ENCODE measurements at places on chromosomes 6 and 20.

GRCh38 chr6:54710456-54710855 lies 136.1 kb upstream of the FAM83B start:
- DNase-seq = no peak

DNA sequence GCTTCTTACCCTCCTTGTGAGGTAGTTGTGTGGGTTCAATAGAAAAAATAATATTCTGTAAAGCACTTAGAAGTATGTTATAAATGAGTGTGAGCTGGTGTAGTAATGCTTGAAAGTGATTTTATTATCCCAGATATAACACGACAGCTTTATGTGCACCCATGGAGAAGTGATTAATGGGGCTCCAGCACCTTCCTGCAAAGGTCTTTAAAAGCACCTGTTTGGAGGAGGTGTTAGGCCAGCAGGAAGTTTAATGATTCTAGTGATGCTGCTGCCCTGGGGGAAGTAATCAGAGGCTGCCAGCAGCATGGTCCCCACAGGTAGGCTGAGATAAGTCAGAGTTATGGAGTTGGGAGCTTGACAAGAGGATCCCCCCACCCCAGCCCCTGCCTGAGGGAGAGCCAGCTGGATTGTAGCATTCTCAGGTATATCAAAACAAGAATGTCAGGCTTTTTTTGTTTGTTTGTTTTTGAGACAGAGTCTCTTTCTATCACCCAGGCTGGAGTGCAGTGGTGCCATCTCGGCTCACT lies 166.3 kb downstream of the PHACTR1 start:
- DNase-seq = no peak

DNA sequence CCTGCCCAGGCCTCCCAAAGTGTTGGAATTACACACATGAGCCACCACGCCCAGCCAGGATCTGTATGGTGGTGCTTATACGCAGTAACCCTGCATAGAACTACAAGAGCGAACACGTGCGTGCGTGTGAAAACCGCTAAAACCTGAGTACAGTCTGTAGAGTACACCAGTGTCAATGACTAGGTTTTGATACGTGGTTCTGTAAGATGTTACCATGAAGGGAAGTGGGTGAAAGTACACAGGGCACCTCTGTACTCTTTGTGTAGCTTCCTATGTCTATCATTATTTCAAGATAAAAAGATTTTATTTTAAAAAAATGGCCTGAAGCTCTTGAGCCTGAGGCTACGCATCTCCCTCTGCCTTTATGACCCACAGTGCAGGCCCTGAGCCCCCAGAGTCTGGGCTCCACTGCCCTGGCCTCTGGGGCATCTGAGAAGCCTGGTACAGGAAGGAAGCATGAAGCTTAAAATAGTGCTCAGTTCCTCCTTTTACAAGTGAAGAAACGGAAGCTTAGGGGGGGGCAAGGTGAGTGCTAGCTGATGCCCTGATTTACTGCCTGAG lies 21.6 kb downstream of the LY86 start:
- peak; percentile 71 for DNase-seq

DNA sequence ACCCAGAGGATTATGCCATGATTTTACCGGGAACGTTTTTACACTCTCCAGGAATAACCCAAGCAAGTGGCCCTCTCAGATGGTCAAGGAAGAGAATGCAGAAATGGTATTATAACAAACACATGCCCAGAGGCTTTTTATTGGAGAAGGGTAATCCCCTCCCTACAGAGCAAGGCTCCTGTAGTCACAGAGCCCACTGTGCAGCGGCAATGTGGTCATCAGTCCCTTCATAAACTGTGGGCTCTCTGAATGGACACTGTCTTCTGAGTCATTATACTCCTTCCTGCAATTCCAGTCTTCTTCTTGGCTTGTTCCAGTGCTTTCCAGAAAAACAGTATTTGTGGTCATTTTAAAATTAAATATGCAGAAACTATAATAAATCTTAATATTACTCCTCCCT lies 74.7 kb downstream of the LAMA4 start:
- DNase-seq = no peak

GRCh38 chr6:141209890-141210289 lies 922.8 kb upstream of the GJE1 start:
- DNase-seq = no peak

DNA sequence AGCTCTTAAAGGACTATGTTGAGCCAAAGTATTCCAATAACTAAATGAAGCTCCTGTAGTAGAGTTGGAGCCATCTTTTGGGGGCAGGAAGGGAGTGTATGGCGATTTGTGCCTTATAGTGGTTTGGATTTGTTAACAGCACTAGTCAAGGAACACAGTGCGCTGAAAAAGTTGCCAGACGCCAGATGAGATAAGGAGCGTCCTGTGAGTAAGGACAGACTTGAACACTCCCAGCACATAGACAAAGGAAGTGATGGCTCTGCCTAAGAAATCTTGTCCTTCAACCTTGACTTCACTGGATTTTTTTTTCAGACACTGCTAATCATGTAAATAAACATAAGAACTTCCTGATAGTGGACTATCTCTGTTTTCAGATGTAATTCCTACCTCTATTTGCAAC lies 136.9 kb downstream of the TRMT11 start:
- no peak for DNase-seq

- no peak for DNase-seq
These were observed 11.0 kb downstream of the TREML2 start for GRCh38 chr6:41189967-41190366.

GRCh38 chr6:147738099-147738498 lies 229.6 kb downstream of the SAMD5 start:
- DNase-seq = no peak

DNA sequence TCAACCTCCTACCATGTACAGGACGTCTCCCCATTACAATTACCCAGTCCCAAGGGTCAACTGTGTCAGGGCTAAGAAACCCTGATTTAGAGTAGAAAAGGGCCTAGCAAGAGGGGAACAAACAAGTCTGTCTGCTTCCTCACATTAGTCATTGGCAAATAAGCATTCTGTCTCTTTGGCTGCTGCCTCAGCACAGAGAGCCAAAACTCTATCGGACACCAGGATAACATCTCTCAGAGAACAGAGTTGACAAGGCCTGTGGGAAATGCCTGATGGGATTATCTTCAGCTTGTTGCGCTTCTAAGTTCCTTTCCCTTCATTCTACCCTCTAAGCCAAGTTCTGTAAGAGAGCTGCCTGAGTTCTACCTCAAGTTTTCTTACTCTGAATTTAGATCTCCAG lies 19.0 kb upstream of the VSX1 start:
- DNase-seq = no peak
